ENCODE measurements at places on chromosomes 13 and 19. TPM values are rescaled to one million over a fixed set of nuclear protein-coding genes. Genes with fewer than 3 reads are reported as not detected.

- peaks cover 5% of the 10 kb centered on the region for H3K4me1 ChIP-seq
- no peaks in the 10 kb centered on the region for H3K36me3 ChIP-seq
- no peak overlapping the region for H3K27ac ChIP-seq
- no peaks in the 10 kb centered on the region for H3K27me3 ChIP-seq
- no peak for DNase-seq
These were observed 65.5 kb upstream of the FAM216B start for GRCh38 chr13:42715909-42716308.

GRCh38 chr13:44667943-44668342 lies 91.8 kb upstream of the TSC22D1 start:
- no peak for DNase-seq
- H3K4me3 ChIP-seq = no peak overlapping the region
- no peak overlapping the region for H3K27ac ChIP-seq
- no peaks in the 10 kb centered on the region for H3K27me3 ChIP-seq
- no peaks in the 10 kb centered on the region for H3K4me1 ChIP-seq
- H3K36me3 ChIP-seq = no peaks in the 10 kb centered on the region

Gene URAD
- total RNA-seq = 18.2 TPM

- H3K36me3 ChIP-seq = no peaks in the 10 kb centered on the region
- peak; percentile 48 for DNase-seq
- H3K27me3 ChIP-seq = peaks cover 36% of the 10 kb centered on the region
- no peak within 1 kb of the TSS for H3K4me3 ChIP-seq
- peak within 1 kb of the TSS; percentile 60 for H3K27ac ChIP-seq
These were observed at the start of gene CLEC11A for GRCh38 chr19:50723069-50723468. CLEC11A (plus strand) TSS chr19:50723364; CDS start chr19:50723526, 162 bp downstream.

Gene SIGLEC11
- total RNA-seq = 15.8 TPM

- no peaks in the 10 kb centered on the region for H3K36me3 ChIP-seq
- H3K27me3 ChIP-seq = no peaks in the 10 kb centered on the region
- DNase-seq = no peak
- H3K27ac ChIP-seq = no peak overlapping the region
These were observed 7.0 kb upstream of the TSC22D1 start for GRCh38 chr13:44583137-44583536.

Gene KLK3
- not detected for total RNA-seq

Gene ELANE
- 0.83 TPM for total RNA-seq

- no peak overlapping the region for H3K4me3 ChIP-seq
- DNase-seq = peak; percentile 44
- H3K36me3 ChIP-seq = no peaks in the 10 kb centered on the region
These were observed 394.3 kb downstream of the FOXO1 start for GRCh38 chr13:40271931-40272775.

DNA sequence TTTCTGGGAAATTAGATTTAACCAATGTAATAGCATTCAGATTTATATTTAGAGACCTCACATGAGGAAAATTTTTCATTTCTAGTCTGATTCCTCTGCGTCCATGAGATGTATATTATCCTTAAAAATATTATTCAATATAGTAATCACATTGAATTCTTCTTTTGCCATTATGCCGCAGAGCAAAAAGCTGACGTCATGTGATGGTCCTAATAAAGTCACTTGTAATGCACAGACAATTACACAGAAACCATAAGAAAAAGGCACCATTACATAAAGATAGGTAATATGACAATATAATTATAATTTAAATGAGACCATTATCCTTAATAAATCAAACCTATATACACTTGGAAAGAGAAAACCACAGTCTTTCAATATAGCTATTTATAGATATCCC lies 1021.5 kb downstream of the PCDH9 start:
- H3K4me1 ChIP-seq = no peaks in the 10 kb centered on the region
- no peak for DNase-seq
- H3K27me3 ChIP-seq = no peaks in the 10 kb centered on the region
- no peak overlapping the region for H3K4me3 ChIP-seq
- H3K27ac ChIP-seq = no peak overlapping the region

- no peaks in the 10 kb centered on the region for H3K36me3 ChIP-seq
- H3K4me3 ChIP-seq = no peak overlapping the region
- no peaks in the 10 kb centered on the region for H3K4me1 ChIP-seq
These were observed 638.2 kb upstream of the MIR17HG start for GRCh38 chr13:90709319-90709718.

Gene CAPN12
- total RNA-seq = 26.6 TPM

Gene ZFP28
- total RNA-seq = 4.7 TPM

DNA sequence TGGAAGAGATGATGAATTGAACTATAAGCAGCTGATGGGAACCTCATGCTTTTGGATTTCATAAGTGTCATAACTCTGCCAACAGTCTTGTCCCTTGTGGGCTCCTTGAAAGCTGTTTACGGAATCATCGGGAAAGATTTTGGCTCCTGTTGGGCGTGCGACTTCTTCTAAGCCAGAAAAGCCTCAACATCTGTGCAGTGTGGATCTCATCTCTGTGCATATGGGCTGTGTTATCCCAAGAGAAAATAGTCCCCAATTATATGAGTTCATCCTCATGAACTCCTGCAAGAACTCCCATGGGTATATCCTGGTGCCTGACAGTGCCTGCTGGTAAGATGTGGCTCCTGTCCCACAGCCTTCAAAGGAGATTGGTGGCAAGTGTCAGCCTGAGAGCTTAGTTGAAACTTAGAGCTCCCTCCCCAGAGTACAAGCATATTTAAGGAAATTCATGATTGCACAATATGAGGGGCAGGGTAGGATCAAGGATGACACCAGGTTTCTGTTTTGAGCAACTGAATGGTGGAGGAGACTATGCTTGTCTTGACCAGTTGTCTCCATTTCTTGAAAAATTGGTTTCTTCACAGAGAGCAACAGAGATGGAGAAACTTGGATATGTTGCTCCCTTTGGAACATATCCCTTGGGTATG lies 243.5 kb downstream of the ITGBL1 start:
- H3K27ac ChIP-seq = no peak overlapping the region
- no peak for DNase-seq

- H3K4me1 ChIP-seq = peaks cover 9% of the 10 kb centered on the region
- H3K36me3 ChIP-seq = no peaks in the 10 kb centered on the region
- H3K4me3 ChIP-seq = no peak overlapping the region
- no peaks in the 10 kb centered on the region for H3K27me3 ChIP-seq
- DNase-seq = no peak
These were observed 25.0 kb downstream of the ELL start for GRCh38 chr19:18496980-18497256.

Gene ZNF576
- total RNA-seq = 16.2 TPM

- H3K27ac ChIP-seq = no peak overlapping the region
- no peak for DNase-seq
- H3K27me3 ChIP-seq = no peaks in the 10 kb centered on the region
These were observed 183.1 kb downstream of the LHFPL6 start for GRCh38 chr13:39419876-39420275.
